ENCODE measurements at places on chromosomes 2 and 18.

DNA sequence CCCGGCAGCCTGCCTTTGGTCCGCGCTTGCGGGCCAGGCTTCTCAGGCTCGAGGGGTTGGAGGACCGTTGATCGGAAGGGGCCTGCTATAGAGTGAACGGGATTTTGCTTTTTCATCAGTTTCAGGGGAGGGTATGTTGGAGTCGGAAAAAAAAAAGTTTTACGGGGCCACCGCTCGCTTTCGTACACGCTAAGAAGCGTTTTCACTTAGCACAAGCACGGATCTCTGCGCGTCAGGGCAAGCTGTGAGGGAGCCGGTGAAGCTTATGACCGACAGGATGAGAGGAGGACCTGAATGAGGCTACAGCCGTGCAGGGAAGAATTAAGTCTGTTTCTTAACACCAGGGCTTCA is 443 bp downstream of the CPSF3 start:
- peak; percentile 40 for DNase-seq

DNA sequence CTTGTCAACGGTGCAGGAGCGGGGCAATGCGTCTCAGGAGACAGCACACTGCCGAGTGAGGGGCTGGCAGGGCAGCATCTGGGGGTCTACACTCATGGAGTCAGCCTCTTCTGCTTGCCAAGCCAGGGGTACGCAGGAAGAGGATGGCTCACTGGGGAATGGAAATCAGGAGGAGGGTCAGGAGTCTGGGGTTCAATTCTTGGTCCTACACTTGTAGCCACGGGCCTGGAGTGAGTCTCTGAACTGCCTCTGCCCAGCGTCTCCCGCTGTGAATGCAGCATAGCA is 70.0 kb downstream of the CAPN13 start:
- DNase-seq = no peak

- DNase-seq = no peak
These were observed 34.5 kb downstream of the AGFG1 start for GRCh38 chr2:227506456-227506855.

GRCh38 chr2:60290509-60290908 is 262.9 kb downstream of the BCL11A start:
- no peak for DNase-seq

DNA sequence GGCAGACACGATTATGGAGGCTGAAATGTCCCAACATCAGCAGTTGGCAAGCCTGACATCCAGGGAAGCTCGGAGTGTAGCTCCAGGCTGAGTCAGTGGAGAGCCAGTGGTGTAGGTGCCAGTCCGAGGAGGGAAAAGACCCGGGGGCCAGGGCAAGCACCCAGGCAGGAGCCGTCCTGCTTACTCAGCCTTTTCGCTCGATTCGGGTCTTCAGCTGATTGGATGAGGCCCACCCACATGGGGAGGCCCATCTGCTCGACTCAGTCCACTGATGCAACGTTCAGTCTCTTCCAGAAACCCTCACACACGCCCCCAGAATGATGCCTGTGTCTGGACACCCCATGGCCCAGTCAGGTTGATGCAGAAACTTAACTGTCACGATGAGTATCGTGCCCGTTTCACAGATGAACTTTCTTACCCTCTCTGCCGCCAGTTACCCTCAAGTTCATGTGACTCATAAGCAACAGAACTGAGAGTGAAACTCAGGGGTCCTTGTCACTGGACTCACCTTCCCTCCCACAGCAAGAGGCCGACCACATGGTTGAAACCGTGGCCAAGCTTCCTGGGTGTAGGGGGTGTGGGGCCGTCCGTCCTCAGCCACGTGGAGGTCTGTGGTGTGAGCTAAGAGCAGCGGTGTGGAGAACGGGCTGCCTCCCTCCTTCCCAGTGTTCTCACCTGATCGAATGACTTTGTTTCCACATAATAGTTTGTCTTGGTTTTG is 197.4 kb upstream of the HDAC4 start:
- no peak for DNase-seq

- no peak for DNase-seq
These were observed 252.1 kb downstream of the CYP26B1 start for GRCh38 chr2:71895320-71896161.

DNA sequence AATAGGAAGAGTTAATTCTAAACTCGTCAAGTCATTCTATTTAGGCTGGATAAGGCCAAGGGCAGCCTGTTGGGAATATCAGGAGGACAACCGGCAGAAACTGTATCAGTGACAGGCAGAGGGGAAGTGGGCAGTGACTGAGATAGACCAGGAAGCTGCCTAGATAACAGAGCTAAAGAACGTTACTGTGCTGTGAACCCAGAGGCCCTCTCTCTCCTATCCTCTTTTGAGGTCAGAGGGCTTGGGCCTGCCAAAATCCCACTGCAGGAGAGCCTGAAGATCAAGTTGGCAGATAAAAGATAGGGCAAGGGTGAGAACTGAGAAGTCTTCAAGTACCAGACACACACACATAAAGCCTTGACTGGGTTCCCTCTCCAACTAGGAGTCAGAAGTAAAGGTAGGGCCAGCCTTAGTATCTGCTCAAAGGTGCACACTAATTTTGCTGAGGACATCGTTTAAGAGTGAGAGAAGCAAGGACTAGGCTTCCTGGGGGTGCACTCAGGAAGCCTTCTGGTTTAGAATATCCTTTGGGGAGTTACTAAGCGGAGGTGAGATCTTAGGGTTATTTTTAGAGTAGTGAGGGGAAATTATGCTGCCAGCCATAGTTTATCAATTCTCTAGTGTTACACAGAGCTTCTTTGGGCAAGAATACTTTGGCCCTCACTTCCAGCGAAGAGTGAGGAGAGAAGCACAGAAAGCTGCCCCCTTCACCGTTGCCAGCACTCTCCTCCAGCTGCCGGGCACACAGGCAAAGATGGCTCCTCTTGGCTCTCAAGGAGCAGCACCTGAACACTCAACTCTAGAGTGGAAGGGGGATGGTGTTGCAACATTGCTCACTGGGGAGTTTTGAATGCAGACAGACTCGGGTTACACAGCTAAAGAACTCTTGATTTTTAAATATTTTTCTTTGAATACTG is 9.8 kb downstream of the CAVIN2 start:
- DNase-seq = no peak

- no peak for DNase-seq
These were observed 200.7 kb upstream of the TNP1 start for GRCh38 chr2:217060516-217060915.

DNA sequence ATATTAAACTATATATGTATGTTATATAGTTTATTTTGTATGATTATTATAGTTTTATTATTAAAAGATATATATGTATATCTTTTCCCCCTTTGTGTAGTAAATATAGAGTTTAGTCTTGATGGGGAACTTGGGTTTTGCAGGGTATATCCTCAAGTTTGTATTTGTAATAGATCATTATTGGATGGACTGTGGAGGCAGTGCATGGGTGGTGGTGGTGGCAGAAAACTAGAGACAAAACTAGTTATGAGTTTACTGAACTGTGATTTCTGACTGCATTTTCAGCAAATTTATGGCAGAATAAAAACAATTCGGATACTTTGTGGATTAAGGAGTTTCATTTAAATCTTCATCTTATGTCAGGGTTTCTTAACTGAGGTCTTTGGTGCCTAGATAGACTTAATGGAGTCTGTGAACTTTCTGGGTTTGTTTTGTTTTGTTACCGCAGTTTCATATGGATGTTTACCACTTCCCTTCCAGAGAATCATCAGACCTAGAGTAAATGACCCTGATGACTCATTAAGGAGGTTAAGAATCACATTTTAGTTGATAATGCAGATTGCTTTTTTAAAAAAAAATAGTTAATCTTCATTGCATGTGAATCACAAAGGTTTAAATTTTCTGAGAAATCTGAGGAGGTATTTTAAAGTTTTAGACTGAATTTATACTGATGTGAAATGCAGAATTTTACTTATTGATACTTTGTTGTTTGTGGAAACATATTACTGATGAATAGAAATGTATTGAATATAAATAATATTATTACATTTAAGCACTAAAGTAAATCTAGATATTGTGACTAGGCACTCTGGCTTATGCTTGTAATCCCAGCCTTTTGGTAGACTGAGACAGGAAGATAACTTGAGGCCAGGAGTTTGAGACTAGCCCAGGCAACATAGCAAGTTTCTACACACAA is 14.5 kb downstream of the EPC2 start:
- DNase-seq = peak; percentile 45

- DNase-seq = no peak
These were observed 279.3 kb downstream of the TSN start for GRCh38 chr2:122034777-122035176.

- DNase-seq = no peak
These were observed 34.4 kb downstream of the NCL start for GRCh38 chr2:231429901-231430300.

DNA sequence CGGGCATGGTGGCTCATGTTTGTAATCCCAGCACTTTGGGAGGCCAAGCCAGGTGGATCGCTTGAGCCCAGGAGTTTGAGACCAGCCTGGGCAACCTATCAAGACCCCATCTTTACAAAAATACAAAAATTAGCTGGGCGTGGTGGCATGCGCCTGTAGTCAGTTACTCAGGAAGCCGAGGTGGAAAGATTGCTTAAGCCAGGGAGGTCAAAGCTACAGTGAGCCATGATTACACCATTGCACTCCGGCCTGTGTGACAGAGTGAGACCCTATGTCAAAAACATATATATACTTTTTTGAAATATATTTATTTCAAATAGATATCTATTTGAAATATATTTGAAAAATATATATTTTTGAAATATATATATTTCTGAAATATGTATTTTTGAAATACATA is 10.9 kb downstream of the OSBPL1A start:
- DNase-seq = no peak

DNA sequence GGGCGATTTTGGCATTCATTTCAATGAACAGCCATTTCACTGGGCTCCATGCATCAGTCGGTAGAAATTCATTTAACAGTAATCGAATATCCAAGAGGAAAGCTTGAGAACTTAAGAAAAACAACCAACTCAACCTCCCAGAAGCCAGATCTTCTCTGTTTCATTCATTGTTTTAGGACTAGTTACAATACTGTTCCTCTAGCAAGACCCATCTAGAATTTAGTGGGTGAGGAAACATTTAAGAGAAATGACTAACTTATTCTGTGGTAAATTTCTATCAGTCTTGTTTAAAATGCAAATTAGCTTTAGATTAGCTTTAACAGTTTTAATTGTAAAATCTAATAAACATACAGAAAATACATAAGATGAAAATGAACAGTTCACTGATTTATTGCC is 81.4 kb upstream of the SMAD7 start:
- DNase-seq = no peak

GRCh38 chr2:38960609-38961320 is 71.1 kb downstream of the ARHGEF33 start:
- DNase-seq = no peak

GRCh38 chr18:40215979-40216378 is 1739.1 kb upstream of the PIK3C3 start:
- no peak for DNase-seq

- no peak for DNase-seq
These were observed 34.7 kb upstream of the MBP start for GRCh38 chr18:77167251-77167650.

- DNase-seq = peak; percentile 81
These were observed 19.1 kb upstream of the SLC20A1 start for GRCh38 chr2:112626604-112627059.

DNA sequence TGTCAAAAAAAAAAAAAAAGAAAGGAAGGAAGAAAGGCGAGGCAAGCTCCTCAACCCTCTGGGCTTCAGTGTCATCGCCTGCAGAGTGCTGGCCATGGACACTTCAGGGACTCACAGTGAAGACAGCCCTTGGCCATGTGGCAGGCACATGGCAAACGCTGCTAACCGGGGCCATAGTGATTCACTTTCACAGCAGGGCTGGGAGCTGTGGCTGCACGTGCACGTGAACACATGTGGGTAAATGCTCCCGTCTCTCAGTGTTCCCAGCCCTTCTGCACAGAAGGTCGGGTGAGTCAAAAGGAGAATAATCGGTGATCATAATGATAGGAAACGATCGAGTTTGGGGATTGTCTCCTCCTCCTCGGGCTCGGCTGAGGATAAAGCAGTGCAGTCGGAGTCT is 46.1 kb upstream of the UBE2F start:
- no peak for DNase-seq

GRCh38 chr2:177296040-177296439 is 31.5 kb upstream of the NFE2L2 start:
- peak; percentile 59 for DNase-seq

DNA sequence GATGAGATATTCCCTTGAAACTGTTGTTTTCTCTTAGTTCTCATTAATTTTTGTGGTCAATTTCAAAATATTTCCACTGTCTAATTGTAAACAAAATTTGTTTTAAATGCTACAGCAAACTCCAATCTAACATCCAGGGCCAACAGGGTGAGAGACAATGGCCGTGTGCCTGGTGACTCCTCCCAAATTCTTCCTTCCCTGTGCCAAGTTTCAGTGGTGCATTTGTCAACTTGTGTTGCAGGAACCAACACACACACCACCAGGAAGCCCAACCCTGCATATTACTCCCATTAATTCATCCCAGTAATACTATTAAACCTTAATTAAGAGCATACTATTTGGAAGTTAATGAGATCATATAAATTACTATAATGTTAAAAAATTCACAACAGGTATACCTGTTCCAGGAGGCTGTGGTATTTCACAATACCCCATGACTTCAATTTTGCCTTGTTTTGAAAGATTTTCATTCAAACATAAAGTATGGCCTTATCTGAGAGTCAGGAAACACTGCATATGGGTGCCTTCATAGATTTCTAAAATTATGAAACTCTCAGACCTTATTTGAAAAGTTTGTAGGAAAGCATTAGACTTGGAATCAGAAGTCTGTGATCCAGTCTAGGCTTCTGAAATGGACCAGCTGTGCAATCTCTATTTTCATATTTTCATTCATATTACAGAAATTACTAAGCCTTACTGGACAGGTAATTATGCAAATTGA is 1.1 kb downstream of the SERPINB2 start:
- DNase-seq = no peak

DNA sequence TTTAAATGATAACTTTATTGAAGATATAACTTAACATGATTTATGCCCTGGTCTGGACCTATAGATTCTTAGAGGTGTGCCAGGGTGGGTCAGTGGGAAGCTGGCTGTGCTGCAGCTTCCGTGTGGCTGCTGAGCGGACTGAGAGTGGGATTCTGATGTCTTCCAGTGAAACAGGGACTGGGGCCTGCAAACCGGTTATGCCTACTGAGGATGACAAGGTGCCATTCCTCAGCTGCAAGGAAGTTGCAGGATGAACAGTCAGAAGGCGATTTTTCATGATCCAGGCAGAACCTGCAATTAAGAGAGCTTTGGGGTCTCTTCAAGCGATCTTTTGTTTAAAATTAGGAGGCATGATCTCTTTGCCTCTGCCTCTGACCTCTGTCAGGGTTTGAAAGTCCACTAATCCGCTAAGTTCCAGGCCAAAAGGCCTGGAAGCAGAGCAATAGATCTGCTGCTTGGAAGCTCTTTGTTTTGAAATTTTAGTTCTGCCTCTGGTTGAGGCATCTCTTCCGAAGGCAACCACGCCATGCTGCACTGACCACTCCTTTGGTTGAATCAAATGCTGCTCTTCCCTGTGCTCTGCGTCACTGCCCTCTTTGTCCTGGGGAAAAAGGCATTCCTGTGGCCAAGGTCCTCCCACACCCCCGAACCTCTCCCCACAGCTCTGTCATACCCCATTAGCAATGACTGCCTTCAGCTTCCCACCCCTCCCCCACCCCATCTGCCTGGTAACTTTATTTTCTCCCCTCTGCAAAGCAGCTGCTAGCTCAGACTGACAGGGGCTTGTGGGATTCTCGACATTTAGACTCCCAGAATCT is 2.0 kb downstream of the TMEM169 start:
- peak; percentile 91 for DNase-seq
